ENCODE measurements at places on chromosomes 6 and 20. TPM values are rescaled to one million over a fixed set of nuclear protein-coding genes. Genes with fewer than 3 reads are reported as not detected.

DNA sequence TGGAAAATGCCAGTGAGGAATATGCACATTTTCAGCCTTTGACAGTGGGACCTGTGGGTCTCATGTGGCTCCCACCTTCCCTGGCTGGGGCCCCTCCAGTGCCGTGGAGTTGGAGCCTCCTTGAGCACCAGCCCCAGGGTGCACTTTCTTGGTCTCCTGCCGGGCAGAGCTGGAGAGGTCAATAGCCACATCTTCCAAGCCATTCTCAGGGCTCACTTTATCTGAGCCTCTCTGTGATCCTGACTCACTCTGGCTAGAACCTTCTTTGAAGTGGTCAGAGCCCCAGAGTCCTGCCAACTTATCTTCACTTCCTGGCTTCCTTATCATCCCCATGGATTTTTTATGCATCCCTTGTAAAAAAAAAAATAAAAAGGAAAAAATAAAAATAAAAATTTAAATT lies 5.7 kb downstream of the VSX1 start:
- no peaks in the 10 kb centered on the region for H3K4me1 ChIP-seq
- no peak overlapping the region for H3K4me3 ChIP-seq

GRCh38 chr6:27562027-27562410 lies 89.1 kb upstream of the ZNF184 start:
- H3K27me3 ChIP-seq = no peaks in the 10 kb centered on the region
- H3K36me3 ChIP-seq = no peaks in the 10 kb centered on the region
- DNase-seq = no peak
- H3K27ac ChIP-seq = no peak overlapping the region
- H3K4me1 ChIP-seq = no peaks in the 10 kb centered on the region

- peaks cover 53% of the 10 kb centered on the region for H3K27me3 ChIP-seq
- peak overlapping the region; percentile 35 for H3K4me3 ChIP-seq
- peaks cover 8% of the 10 kb centered on the region for H3K4me1 ChIP-seq
- H3K36me3 ChIP-seq = no peaks in the 10 kb centered on the region
- DNase-seq = no peak
Observed at GRCh38 chr20:38730989-38731737, 6.9 kb downstream of the SLC32A1 start.

The MEI4 gene
- polyA plus RNA-seq = not detected

GRCh38 chr20:49534255-49534712 lies 33.7 kb downstream of the PTGIS start:
- H3K4me3 ChIP-seq = no peak overlapping the region
- DNase-seq = peak; percentile 19
- no peaks in the 10 kb centered on the region for H3K27me3 ChIP-seq
- H3K4me1 ChIP-seq = peaks cover 15% of the 10 kb centered on the region
- H3K36me3 ChIP-seq = no peaks in the 10 kb centered on the region
- no peak overlapping the region for H3K27ac ChIP-seq

DNA sequence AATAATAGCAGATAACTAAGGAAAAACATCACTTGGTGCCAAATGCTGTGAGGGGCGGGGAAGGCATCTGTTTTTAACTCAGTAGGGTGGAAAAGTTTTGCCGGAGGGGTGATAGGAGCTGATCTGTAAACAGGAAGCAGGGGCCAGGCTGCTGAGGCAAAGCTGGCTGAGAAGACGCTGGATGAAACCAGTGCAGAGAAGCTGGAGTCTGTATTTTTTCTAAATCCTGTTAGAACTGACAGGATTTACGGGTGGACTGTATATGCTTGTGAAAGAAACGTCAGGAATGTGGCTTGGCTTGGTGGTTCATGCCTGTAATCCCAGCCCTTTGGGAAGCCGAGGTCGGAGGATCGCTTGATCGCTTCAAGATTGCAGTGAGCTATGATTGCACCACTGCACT lies 5.6 kb downstream of the PCMTD2 start:
- peaks cover 5% of the 10 kb centered on the region for H3K4me1 ChIP-seq
- H3K27me3 ChIP-seq = no peaks in the 10 kb centered on the region
- no peak overlapping the region for H3K27ac ChIP-seq
- no peak overlapping the region for H3K4me3 ChIP-seq

GRCh38 chr6:16770701-16771569 lies 9.7 kb upstream of the ATXN1 start:
- H3K4me3 ChIP-seq = no peak overlapping the region
- no peaks in the 10 kb centered on the region for H3K4me1 ChIP-seq
- H3K27me3 ChIP-seq = no peaks in the 10 kb centered on the region
- no peaks in the 10 kb centered on the region for H3K36me3 ChIP-seq
- no peak for DNase-seq

DNA sequence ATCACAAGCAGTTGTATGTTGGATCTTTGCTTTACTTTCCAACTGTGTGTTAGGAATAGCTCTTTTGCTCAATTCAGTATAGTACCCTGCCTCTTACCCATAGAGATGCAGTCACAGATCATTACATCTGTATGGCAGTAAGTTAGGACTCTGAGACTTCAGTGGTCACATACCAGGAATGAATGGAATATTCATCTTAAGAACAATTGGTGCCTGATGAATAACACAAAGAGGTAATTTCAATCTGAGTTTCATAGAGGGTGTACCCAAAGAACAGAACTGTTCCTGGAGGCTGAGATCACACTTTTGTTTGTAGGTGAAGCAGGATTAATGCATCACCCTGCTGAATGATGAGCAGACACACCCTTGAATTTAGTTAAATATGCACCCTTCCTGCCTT lies 28.7 kb upstream of the KIF13A start:
- H3K27ac ChIP-seq = no peak overlapping the region
- H3K36me3 ChIP-seq = no peaks in the 10 kb centered on the region
- no peaks in the 10 kb centered on the region for H3K27me3 ChIP-seq
- no peaks in the 10 kb centered on the region for H3K4me1 ChIP-seq
- no peak for DNase-seq
- no peak overlapping the region for H3K4me3 ChIP-seq

GRCh38 chr6:74901576-74901975 lies 304.3 kb downstream of the COL12A1 start:
- no peak overlapping the region for H3K4me3 ChIP-seq
- H3K36me3 ChIP-seq = no peaks in the 10 kb centered on the region
- H3K27ac ChIP-seq = no peak overlapping the region
- H3K4me1 ChIP-seq = no peaks in the 10 kb centered on the region
- DNase-seq = no peak

DNA sequence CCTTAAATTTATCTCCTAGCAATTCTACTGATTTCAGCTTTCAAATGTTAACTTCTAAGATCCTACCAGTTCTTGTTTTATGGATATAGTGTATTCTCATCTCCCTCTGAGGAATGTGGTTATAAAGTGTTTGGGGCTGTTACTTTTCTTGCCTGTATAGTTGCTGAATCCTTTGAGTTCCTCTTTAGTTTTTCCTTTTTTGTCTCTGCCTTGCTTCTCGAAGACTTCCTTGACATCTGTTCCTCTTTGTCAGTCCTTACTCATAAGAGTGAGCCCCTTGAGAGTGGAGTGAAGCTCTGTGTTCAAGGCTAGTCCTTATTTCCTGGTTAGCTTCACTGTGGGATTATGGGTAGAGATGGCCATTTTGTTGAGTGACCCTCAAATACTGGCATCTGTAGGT lies 84.6 kb downstream of the ELOVL4 start:
- H3K27ac ChIP-seq = no peak overlapping the region
- no peaks in the 10 kb centered on the region for H3K36me3 ChIP-seq
- no peak for DNase-seq
- no peaks in the 10 kb centered on the region for H3K4me1 ChIP-seq

GRCh38 chr20:44589537-44589936 lies 7.2 kb downstream of the PKIG start:
- DNase-seq = no peak
- H3K27ac ChIP-seq = no peak overlapping the region

DNA sequence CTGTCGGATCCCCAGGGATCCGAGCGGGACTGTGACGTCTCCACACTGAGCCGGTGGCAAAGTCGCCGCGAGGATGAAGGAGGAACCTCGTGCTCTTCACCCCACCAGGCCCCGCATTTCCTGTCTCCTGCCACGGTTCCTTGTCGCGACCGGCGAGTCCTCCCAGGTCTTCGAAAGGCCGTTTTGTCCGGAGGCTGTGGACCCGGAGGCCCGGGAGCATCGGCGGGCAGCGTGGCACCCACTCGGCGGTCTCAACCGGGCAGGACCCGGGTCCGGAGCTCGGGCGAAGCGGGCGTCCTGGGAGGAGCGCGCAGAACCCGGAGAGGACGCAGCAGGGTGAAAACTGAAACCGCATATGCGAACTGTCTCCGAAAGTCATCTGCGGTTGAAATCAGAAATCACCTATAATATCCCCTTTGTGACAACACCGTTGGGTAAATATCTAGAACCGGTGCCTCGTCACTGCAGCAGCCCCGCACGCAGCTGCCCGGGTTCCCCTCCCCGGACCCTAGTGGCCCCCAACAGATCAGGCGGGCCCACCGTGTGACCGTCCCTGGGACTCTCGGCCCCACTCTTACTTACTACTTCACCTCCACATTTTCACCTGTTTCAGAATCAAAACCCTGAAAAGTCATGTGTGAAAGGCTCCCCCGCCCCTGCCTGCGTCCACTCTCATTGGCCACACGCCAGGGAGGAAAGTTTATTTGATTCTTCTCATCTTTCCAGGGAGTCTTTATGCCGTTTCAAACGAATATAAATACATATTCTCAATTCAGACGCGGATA lies 3.1 kb upstream of the ULBP2 start:
- 0 out of 2 replicates have a peak overlapping the region, but pooled peaks have one; percentile 0 for H3K27ac ChIP-seq
- H3K4me1 ChIP-seq = peaks cover 16% of the 10 kb centered on the region
- no peaks in the 10 kb centered on the region for H3K36me3 ChIP-seq
- H3K4me3 ChIP-seq = peak overlapping the region; percentile 53

The NT5E gene
- 10.5 TPM for polyA plus RNA-seq

DNA sequence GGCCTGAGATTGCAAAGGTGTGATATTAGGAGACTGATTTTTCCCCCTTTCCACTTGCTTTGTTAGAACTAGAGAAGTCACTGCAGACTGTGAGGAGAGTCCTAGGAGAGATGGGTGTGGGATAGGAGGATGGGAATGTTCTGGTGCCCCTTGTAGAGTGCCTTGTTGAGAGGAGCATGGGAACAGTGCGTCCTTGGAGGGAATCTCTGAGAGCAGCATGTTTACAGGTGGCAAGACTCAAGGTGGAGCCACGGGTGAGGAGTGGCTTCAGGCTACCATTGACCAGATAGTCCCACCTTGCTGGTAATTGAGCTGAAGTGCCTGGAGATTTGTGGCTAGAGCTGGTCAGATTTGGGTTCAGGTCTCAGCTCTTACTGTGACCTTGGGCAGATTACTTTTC lies 6.0 kb downstream of the PLCG1 start:
- DNase-seq = no peak
- 0 out of 2 replicates have a peak overlapping the region, but pooled peaks have one; percentile 26 for H3K4me3 ChIP-seq
- peaks cover 50% of the 10 kb centered on the region for H3K4me1 ChIP-seq
- H3K27ac ChIP-seq = no peak overlapping the region
- H3K36me3 ChIP-seq = peaks cover 2% of the 10 kb centered on the region
- no peaks in the 10 kb centered on the region for H3K27me3 ChIP-seq

The GNAS-AS1 gene
- polyA plus RNA-seq = 1.2 TPM

Data from GM12878 (cell line).